ENCODE measurements at places on chromosomes 1 and 21.

GRCh38 chr1:43666608-43667007, 16.7 kb downstream of the KDM4A start:
- DNase-seq, result no peak

DNA sequence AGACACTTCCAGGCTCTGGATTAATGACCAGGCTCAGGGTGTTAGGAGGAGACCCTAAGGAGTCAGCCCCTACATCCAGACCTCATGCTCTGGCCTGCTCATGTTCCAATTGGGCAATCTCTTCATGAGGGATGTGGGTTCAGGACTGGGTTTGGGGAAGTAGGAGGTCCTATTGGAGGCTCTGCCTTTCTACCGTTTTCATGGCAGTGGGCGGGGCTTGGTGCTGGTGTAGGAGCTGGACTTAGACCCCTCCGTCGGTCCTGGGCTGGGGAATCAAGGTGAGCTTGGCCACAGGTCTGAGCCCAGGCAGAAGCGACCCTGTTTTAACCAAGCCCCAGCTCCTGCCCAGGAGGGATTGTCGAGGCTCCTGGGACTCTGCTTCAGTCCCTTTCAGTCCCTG, 123.4 kb downstream of the PRDM16 start:
- peak; percentile 10 for DNase-seq

GRCh38 chr21:44528634-44528995, 11.4 kb downstream of the KRTAP10-1 start:
- no peak for DNase-seq

DNA sequence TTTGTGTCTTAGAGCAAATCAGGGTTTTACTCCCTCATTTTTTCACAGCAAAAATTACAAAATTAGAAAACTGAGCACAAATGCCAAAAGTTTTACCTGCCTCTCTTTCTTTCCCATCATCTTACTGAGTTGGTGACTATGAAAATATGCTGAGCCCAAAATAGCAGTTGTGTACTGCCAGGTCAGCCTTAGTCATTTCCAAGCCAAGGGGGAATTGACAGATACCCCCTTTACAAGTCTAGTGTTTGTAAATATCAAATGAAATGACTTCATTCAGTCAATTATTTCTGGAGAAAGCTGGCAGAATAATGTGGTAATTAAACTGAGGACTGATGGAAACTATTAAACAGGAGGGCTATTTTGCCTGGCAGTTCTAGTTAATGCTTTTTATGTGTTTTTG, 11.4 kb upstream of the GORAB start:
- no peak for DNase-seq

DNA sequence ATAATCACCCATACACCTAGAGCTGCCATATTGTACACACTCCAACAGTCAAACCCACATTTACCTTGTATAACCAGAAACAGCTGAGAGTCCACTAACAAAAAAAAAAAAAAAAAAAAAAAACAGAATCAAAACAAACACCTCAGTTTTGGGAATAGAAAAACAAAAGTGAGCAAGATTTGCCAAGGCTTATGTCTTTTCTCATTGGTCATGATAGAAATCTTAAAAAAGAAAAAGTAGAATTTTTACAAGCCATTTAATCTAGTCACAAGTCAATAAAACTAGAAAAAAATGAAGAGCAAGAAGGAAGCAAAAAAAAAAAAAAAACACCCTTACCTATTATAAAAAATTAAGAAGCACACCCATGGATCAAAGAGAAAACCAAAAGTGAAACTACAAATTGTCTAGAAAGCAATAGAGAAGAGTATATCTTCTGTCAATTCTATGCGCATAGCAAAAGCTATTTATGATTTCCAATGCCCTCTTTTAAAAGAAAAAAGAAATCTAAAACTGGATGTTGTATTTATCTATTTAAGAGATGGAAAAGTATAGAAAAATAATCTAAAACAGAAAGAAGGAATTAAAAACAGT, 113.2 kb upstream of the GALNT2 start:
- DNase-seq, result no peak

- DNase-seq, result no peak
These were observed 27.5 kb upstream of the TMEM52 start for GRCh38 chr1:1946540-1946939.

DNA sequence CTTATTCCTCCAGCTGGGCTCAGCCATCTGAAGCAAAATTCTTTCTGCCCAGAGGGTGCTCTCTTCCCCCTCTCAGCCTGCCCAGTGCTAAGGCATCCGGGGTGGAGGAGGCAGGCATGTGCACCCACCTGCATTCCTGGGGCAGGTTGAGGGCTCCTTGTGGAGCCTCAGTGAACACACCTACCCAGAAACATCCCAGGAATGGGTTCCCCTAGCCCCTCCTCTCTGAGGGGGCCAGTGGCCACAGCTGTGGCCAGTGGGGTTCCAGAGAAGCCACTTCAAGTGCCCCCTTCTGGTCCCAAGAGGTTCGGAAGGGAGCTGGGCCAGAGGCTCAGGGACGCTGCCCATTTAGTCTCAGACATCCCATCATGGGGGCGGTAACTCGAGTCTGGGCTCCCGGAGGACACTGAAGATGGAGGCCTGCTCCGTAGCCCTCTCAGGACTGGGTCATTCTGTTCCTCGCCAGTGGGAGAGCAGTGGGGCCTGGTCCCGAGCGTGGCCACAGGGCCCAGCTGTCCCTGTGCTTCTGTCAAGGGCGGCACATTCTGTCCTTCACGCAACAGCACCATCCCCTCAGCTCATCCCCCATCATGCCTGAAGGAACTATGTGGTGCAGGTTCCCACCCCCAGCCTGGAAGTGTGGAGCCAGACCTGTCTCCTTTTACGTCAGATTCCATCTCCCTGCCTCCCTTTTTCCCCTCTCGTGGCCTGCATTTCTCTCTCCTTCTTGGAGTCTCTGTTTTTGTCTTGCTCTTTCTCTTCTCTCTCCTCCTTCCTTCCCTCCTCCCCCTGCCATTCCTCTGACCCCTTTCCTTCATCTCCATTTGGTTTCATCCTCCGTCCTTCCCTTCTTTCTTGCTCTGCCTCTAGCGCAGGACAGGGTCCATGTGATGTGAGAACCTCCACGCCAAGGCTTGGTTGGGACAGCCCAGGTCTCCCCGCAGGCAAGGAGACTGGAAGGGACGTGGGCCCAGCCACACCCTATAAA, 49.6 kb upstream of the KDM4A start:
- DNase-seq, result no peak
